ENCODE measurements at places on chromosomes 6 and 20.

DNA sequence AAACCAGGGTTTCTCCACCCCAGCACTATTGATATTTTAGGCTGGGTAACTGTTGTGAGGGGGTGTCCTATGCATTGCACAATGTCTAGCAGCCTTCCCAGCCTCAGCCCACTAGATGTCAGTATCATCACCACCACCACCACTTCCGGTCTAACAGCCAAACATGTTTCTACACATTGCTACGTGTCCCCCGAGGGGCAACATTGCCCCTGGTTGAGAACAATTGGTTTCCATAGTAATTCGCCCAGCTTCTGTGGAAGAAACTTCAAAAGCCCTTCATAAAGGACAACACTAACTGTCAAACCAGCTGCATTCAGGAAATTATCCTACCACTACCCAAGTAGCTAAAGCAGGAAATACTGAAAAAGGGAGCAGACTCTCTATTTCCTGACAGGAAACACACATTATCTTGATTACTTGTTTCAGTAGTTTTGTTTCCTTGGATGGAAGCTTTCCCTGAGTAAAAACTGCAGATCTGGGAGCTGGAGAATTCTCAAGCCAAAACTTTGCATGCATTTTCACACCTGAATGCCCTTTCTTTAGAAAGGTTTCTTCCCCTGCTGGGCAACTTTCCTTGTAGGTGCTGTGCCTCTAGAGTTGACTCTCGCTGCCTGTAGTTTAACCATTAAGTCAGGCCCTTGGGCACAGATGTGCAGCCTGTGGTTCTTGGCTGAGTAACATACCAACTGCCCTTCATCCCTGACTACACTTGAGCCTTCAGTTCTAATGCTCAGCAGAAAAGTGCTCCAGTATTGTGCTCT is 23.6 kb downstream of the PKHD1 start:
- no peak for DNase-seq

DNA sequence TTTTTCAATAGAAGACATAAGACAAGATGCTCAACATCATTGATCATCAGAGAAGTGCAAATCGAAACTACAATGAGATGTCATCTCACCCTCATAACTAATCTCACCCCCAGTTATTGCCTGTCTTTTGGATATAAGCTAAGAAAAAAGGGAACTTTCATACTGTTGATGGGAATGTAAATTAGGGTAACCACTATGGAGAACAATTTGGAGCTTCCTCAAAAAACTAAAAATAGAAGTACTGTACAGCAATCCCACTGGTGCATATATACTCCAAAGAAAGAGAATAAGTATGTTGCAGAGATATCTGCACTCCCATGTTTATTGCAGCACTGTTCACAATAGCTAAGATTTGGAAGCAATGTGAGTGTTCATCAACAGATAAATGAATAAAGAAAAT is 26.4 kb upstream of the PHF3 start:
- no peak for DNase-seq

DNA sequence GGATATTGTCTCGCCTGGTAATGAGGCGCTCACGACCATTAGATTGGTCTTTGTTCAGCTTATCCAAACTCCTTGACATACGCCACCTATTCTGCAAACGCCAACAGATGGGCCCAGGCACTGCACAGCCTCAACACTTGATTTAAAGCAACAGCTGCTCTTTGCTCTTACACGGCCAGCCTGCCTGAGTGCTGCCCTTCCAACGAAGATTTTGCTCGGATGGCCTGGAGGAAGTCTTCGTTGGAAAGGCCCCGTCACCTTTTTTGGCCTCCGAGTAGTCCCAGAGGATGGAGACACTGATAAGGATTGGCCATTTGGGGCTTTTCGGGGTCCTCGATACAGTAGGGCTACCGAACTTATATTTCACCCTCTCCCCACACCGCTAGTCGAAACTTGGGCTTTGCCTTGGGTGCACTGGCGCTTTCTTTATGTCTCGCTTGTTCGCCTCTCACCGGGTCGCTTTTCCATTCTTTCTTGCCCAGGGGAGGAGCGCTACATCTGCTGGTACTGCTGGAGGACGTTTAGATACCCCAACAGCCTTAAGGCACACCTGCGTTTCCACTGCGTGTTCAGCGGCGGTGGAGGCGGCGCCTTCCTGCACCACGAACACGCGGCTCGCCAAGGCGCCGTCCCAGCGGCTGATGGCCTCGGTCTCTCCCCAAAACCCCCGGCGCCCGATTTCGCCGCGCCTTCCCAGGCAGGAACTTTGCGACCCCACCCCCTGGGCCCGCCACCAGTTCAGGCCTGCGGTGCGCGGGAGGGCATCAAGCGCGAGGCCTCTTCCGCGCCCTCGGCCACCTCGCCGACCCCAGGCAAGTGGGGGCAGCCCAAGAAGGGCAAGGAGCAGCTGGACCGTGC is 6.1 kb downstream of the PRDM13 start:
- DNase-seq, result no peak

DNA sequence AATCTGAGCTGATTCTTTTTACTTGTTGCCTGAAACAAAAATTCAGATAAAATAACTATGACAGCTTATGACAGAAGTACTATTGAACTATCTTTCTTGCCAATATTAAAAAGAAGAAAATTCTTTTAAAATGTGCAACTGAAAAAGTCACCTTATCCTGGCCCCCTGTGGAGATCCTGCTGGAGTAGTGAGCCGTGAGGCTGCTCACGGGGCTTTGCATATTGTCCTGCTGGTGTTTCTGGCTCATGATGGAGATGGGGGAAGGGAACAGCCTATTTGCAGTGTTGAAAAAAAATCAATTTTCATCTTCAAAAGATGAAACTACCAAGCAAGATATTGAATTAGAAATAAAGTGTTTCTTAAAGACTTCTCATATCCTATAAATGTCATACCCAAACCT is 216.0 kb downstream of the SAMD5 start:
- no peak for DNase-seq

GRCh38 chr20:40691566-40692239 is 2.7 kb upstream of the MAFB start:
- DNase-seq, result no peak

GRCh38 chr20:46357030-46357514 is 48.8 kb upstream of the CDH22 start:
- DNase-seq, result no peak

- DNase-seq, result no peak
Observed at GRCh38 chr6:53645859-53646258, 19.7 kb downstream of the KLHL31 start.

DNA sequence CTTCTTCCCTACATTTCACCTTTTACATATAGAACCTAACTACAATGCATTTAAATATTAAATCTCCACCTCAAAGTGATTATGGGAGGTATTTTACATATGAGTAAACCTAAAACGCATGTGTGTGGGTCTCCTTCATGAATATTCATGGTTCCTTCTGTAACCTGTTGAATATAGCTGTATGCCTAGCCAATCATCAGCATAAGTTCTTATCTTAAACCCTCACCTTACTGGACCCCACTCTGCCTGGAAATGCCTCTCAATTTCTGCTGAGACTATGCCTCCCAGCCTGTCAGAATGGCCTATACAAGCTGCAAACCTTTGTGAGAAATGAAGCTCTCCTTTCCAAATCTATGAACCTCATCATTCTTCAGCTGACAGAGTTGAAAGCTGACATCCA is 21.3 kb downstream of the CEP85L start:
- DNase-seq, result no peak

- DNase-seq, result no peak
Observed at GRCh38 chr6:144265390-144265789, 19.7 kb upstream of the UTRN start.

DNA sequence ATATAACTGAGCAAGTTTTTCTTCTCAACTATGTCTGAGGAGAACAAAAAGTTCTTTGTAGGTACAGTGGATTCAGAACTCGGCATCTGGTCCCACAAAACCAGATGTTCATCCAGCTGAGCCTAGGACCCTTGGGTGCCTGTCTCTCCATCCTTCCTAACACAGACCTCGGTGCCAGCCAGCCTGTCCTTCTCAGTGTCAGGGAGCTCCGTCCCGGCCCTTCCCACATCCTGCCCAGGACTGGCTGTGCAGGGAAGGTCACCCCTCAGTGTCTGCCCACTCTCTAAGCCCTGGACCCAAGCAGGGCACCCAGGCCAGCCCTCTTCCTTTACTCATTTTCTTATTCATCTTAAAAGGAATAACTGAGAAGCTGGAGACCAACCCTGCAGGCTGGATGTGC is 32.0 kb upstream of the AGPAT4 start:
- no peak for DNase-seq

- DNase-seq, result no peak
Observed at GRCh38 chr6:164665328-164665727, 644.1 kb downstream of the C6orf118 start.

- DNase-seq, result no peak
Observed at GRCh38 chr6:116307001-116307400, 27.3 kb upstream of the TSPYL1 start.

- DNase-seq, result no peak
Observed at GRCh38 chr6:107323133-107323785, 136.1 kb downstream of the PDSS2 start.

DNA sequence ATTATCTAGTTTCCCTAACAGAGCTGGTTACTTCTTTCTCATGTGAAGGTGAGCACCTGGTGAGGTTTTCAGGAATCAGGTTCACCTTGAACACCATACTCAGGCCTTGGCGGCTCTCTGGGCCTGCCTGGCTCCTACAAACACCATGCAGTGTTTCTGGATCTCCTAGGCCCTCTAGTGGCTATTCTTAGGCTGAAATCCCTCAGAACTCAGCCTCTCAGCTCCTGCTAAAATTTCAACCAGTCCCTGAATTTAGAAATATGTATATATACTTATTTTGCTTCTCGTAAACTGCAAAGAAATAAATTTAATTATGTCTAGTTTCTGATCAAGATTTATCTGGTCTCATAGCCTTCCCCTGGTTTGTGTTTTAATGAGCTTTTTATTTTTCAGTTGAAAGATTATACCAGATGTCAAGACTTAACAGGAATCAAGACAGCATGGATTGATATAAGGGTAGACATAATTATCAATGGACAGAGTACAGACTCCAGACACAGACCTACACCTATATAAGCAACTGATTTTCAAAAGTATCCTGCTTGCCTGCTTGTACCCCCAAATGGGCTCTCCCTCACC is 55.9 kb downstream of the ANKEF1 start:
- DNase-seq, result no peak

- DNase-seq, result no peak
Observed at GRCh38 chr6:44038543-44039065, 88.6 kb downstream of the MRPL14 start.

DNA sequence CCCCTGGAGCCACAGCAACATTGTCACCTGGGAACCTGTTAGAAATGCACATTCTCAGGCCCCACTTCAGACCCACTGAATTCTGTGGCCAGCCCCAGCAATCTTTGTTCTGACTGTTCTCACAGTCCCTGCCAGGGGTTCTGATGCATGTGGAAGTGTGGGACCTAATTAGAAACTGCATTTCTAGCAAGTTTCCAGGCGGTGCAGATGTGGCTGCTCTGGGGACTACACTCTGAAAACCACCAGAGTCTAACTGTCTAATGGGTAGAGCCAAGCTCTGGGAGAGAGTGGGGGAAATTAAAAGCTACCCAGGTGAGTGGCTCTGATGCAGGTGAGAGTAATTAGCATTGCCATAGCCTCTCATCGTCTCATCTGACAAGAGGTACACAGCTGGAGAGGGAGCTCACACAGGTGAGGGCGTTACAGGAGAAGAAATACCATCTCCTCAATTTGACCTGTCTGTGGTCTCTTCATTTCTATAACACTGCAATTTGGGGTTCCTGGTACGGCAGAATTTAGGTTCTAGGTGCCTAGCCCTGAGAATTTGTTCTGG is 66.0 kb downstream of the SNX5 start:
- no peak for DNase-seq

GRCh38 chr6:66189915-66190314 is 482.9 kb upstream of the EYS start:
- no peak for DNase-seq

GRCh38 chr20:24880356-24880755 is 68.7 kb upstream of the CST7 start:
- no peak for DNase-seq

Data from NCI-H2081 treated with DMSO at 0.1 percent for 48 hours (cell line).